Stimulated activated CD4-positive, alpha-beta T cell treated with anti-CD3 and anti-CD28 coated beads, Interleukin-2, amount 100 ng/mL, for 48 hours (primary cell): ENCODE measurements at places on chromosomes 4 and X.

DNA sequence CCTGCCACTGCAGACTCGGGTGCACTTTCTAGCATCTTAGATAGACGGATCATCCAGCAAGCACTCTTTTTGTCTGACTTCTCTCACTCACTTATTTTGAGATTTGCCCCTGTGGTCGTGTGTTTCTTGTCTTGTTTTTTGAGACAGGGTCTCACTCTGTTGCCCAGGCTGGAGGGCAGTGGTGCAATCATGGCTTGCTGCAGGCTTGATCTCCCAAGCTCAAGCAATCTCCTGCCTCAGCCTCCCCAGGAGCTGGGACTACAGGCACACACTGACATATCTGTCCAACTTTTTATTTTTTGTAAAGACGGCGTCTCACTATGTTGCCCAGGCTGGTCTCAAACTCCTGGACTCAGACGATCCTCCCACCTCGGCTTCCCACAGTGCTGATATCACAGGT is 26.7 kb downstream of the FGFR3 start:
- DNase-seq: no peak

GRCh38 chr4:147076179-147076578 is 130.5 kb upstream of the TTC29 start:
- no peak for DNase-seq

DNA sequence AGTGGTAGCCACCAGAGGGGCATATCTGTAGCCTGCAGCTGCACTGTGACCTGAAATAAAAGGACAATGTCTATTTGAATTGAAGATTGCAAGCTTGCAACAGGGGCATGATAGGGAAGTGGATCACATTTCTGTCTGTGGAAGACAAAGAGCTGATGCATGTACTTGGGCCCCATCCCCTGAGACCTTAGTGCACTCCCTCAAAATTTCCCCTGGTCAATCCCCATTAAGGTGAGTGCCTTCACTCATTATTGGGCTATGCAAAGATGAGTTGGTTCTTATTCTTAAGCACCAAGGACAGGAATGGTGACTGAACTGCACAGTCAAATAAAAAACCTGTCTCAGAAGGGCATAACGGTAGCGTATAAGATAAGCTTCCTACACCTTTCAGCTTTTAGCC is 273.1 kb upstream of the ARSJ start:
- no peak for DNase-seq

- no peak for DNase-seq
Observed at GRCh38 chr4:152965611-152966010, 29.5 kb downstream of the FHDC1 start.

DNA sequence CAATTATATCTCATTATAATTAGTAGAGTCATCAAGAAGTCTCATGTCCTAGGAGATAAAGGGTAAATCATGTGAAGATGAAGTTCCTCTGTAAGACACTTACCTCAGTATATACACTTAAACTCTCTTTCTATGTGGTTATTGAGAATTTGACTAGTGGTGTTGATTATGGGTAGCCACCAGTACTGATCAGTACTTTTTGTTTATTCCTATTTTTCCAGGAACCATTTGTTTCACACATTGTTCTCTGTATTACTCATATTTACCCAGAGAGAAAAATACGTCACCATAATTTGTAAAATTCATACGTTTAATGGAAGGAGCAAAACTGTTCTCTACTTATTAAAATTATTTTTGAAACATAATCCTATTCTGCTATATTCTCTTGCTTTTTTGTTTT is 55.8 kb upstream of the PRDM8 start:
- no peak for DNase-seq

- DNase-seq: no peak
Observed at GRCh38 chr4:185092535-185093197, 50.4 kb upstream of the SLC25A4 start.

- DNase-seq: no peak
Observed at GRCh38 chr4:129358571-129358970, 262.6 kb downstream of the C4orf33 start.
